Memory B cell (primary cell): ENCODE measurements at places on chromosomes 5 and 9.

DNA sequence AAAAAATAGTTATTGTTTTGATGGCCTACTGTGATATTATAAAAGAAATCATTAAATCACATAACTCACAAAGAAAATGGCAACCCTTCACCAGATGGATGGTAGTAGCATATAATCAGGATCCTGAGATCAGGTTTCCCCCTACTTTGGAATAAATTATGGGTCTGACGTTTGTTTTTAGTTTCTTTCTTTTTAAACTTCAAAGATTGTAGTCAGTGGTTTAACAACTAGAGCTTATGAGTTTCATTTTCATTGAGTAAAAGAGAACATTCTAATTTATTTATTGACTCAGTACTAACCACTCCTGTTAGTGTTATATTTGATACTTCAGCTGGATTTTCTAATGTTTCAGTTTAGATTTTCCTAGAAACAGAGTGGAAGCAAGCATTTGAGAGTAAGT lies 218.0 kb upstream of the PCSK5 start:
- no peak overlapping the region for H3K4me3 ChIP-seq
- no peak overlapping the region for H3K27ac ChIP-seq
- no peaks in the 10 kb centered on the region for H3K27me3 ChIP-seq
- DNase-seq = no peak

- H3K27ac ChIP-seq = no peak overlapping the region
- no peak for DNase-seq
- H3K27me3 ChIP-seq = peaks cover 9% of the 10 kb centered on the region
Measured at GRCh38 chr5:174082286-174082685, 36.8 kb downstream of the NSG2 start.

DNA sequence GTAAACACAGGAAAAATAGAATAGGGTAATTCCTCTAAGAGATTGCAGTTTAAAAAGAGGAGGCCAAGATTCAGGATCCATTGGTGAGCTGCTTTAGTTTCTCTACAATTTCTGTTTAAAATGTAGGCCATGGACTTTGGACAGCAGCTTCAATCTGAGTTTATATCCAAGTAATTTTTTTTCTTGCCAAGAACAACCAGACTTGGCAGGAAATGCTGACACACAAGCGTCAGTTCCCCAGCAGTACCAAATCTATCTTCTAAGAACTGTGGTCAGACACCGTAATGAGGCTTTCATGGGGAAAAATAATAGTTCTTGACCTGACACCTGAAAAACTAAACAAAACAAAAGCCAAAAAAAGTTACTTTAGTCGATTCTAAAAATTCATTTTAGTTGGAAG lies 528.8 kb downstream of the CSNK1G3 start:
- no peak overlapping the region for H3K27ac ChIP-seq
- peaks cover under 1% of the 10 kb centered on the region for H3K4me1 ChIP-seq
- no peak overlapping the region for H3K4me3 ChIP-seq
- H3K36me3 ChIP-seq = peaks cover 6% of the 10 kb centered on the region
- DNase-seq = no peak

DNA sequence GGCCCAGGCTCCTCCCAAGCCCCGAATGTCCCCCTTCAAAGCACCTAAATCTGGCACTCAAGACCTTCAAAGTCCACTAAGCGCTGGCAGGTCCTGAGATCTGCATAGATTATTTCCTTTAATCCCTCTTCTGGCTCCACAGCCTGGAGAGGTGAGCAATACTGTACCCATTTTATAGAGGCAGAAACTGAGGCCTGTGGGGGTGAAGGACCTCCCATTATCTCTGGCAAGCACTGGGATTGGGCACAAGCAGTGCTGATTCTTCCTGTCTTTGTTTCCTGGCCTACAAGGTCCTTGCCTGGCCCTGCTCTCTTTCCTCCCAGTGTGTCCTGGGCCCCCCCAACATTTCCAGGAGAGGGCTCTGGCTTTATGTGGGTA lies 252.3 kb downstream of the PBX3 start:
- no peaks in the 10 kb centered on the region for H3K36me3 ChIP-seq
- peaks cover 3% of the 10 kb centered on the region for H3K4me1 ChIP-seq
- DNase-seq = no peak
- H3K4me3 ChIP-seq = no peak overlapping the region
- no peak overlapping the region for H3K27ac ChIP-seq

GRCh38 chr9:76595645-76596044 lies 136.7 kb downstream of the GCNT1 start:
- peaks cover 8% of the 10 kb centered on the region for H3K27me3 ChIP-seq
- H3K27ac ChIP-seq = no peak overlapping the region
- no peaks in the 10 kb centered on the region for H3K36me3 ChIP-seq
- DNase-seq = no peak
- H3K4me1 ChIP-seq = no peaks in the 10 kb centered on the region
- no peak overlapping the region for H3K4me3 ChIP-seq

GRCh38 chr5:94499806-94500205 lies 118.6 kb downstream of the KIAA0825 start:
- no peak overlapping the region for H3K27ac ChIP-seq
- no peaks in the 10 kb centered on the region for H3K36me3 ChIP-seq
- no peak for DNase-seq
- H3K4me3 ChIP-seq = no peak overlapping the region
- H3K27me3 ChIP-seq = peaks cover 2% of the 10 kb centered on the region

DNA sequence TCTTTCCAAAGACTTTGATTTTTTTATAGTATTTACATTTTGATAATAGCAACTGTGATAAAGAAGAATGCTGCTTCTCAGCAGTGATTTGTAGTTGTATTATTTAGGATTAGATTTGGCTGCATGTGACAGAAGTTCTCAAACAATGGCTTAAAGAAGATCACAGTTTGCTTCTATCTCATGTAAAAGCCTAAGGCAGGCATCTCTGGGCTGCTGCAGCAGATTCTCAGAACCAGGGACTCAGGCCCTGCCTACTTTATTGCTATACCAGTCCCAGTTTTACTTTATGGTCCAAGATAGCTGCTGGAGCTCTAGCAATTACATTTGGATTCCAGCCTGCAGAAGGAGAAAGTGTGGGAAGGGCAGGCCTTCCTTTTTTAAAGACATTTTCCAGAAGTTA lies 8.8 kb upstream of the SNX2 start:
- H3K27me3 ChIP-seq = no peaks in the 10 kb centered on the region
- peaks cover 5% of the 10 kb centered on the region for H3K4me1 ChIP-seq
- H3K27ac ChIP-seq = no peak overlapping the region
- no peak overlapping the region for H3K4me3 ChIP-seq

GRCh38 chr9:125088752-125089151 lies 54.6 kb downstream of the SCAI start:
- no peak overlapping the region for H3K4me3 ChIP-seq
- no peak for DNase-seq
- no peak overlapping the region for H3K27ac ChIP-seq

- peaks cover 11% of the 10 kb centered on the region for H3K27me3 ChIP-seq
- H3K27ac ChIP-seq = no peak overlapping the region
- H3K4me1 ChIP-seq = no peaks in the 10 kb centered on the region
- DNase-seq = no peak
- H3K36me3 ChIP-seq = no peaks in the 10 kb centered on the region
Measured at GRCh38 chr9:86782831-86783230, 164.5 kb downstream of the GAS1 start.

DNA sequence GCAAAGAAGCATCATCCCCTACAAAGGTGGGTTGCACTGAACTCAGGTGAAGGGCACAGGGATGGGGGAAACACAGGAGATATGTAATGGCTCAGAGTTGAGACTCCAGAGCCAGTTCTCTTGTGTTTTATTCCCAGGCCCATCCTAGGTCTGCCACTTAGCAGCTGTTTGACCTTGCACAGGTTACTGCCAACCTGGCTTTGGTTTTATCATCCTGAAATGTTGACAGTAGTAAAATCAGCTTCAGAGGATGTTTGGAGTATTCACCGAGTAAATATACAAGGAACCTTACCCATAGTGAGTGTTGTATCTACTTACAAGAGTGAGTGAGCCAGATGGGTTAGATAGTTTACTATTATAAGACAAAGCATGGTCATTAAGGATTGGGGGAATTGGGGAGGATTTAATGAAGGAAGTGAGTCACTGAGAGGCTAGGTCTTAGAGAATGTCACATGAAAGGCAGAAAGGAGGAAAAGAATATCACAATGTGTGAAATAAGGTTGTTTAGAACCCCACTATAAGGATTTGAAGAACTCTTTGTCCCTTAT lies 141.3 kb downstream of the MAN2A1 start:
- DNase-seq = no peak
- peaks cover 38% of the 10 kb centered on the region for H3K36me3 ChIP-seq
- H3K4me3 ChIP-seq = no peak overlapping the region
- peak overlapping the region; percentile 33 for H3K27ac ChIP-seq
- no peaks in the 10 kb centered on the region for H3K4me1 ChIP-seq

DNA sequence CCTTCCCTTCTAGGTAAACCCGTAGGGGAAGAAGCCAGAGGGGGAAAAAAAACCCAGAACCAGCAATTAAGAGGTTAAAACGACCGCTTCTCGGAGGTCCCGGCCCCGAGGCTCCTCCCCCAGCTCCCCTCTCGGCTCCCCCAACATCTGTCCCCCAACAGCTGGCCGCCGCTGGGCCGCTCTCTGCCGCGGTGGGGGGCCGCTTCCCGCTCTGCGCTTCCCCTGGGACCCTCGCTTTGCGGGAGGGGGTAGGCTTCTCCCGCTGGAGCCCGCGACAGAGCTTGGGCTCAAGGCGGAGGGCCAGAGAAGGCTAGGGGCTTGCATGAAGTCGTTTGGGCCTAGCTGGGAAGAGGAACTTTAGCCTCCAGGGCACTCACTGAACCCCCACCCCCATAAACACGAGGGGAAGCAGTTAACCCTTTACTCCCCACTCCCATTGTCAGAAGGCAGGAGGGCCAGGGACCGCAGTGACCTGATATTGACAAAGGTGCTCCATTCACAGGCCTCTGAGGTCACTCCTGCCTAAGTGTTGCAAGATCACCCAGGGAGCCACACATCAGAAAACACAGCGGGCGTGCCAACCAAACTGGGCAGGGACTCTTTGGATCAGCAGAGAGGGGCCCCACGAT lies 7.5 kb downstream of the LHX6 start:
- no peak overlapping the region for H3K4me3 ChIP-seq
- no peaks in the 10 kb centered on the region for H3K36me3 ChIP-seq
- H3K27ac ChIP-seq = no peak overlapping the region
- peaks cover 51% of the 10 kb centered on the region for H3K27me3 ChIP-seq
- no peak for DNase-seq

DNA sequence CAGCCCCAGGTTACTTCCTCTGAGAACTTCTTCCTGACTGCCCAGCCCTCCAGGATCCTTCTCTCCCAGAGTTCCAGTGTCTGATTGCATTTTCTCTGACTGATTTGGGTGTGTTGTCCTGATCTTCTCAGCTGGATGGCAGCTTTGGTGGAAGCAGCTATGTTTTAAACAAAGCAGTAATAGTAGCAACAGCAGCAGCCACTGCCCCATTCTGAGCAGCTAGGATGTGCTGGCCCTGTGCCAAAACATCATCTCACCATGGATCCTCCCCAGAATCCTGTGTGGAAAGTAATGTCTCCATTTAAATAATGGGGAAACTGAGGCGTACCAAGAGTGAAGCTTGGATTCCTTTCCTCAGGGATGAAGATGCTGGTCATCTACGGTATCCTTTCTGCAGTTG lies 46.4 kb upstream of the PSD2 start:
- H3K4me3 ChIP-seq = peak overlapping the region; percentile 91
- peak overlapping the region; percentile 40 for H3K27ac ChIP-seq
- no peak for DNase-seq
- no peaks in the 10 kb centered on the region for H3K36me3 ChIP-seq
- H3K4me1 ChIP-seq = peaks cover 32% of the 10 kb centered on the region
- H3K27me3 ChIP-seq = peaks cover 4% of the 10 kb centered on the region

- no peak for DNase-seq
- peaks cover 5% of the 10 kb centered on the region for H3K27me3 ChIP-seq
- no peaks in the 10 kb centered on the region for H3K36me3 ChIP-seq
- no peak overlapping the region for H3K27ac ChIP-seq
- H3K4me3 ChIP-seq = no peak overlapping the region
- H3K4me1 ChIP-seq = no peaks in the 10 kb centered on the region
Measured at GRCh38 chr5:116738239-116738614, 163.6 kb upstream of the SEMA6A start.

DNA sequence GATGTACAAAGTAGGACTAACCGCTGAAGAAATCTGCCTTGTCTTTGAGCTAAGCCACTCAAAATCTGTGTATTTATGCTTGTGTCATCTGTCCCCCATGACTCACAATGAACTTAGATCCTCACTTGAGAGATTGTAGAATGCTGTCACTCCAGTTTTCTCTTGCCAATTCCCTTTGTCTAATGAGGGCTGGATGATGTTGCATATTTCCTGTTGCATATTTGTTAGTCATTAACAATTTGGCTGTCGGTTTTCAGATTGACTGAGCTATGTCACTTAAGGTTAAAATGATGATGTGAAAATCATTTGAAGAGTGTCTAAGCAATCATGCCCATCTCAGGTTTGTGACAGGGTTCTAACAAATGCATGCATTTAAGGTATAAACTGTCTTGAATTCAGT lies 481.7 kb downstream of the CDH10 start:
- H3K4me1 ChIP-seq = no peaks in the 10 kb centered on the region
- DNase-seq = no peak
- H3K27ac ChIP-seq = no peak overlapping the region

DNA sequence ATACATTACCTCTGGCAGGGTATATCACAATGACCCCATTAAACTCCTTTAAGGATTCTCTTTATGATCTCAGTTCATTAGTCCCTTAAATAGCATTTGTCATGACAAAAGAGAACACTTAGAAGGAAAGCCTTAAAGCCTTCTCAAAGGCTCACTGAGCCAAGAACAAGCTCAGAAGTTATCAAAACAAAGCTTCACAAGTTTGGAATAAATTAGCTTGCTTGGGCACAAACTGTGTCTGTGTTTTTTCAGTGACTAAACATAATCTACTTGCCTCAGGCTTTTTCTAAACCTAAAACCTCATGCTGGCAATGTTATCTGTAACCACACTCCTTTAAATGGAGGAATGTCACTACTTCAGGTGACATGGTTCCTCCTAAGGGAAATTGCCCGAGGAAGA lies 1114.9 kb upstream of the C9orf72 start:
- no peak overlapping the region for H3K27ac ChIP-seq
- no peak overlapping the region for H3K4me3 ChIP-seq
- no peaks in the 10 kb centered on the region for H3K27me3 ChIP-seq
- H3K36me3 ChIP-seq = no peaks in the 10 kb centered on the region

DNA sequence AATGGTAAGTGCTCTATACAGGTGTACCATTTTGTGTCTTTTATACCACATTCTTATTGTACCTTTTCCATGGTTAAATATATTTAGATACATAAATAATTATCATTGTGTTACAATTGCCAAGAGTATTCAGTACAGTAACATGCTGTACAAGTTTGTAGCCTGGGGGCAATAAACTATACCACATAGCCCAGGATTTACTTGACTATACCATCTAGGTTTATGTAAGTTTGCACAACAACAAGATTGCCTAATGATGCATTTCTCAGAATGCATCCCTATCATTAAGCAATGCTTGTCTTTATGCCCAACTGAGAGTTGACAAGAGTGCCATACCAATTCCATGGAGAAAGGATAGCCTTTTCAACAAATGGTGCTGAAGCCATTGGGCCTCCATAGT lies 136.7 kb upstream of the PJA2 start:
- H3K27me3 ChIP-seq = peaks cover 4% of the 10 kb centered on the region
- no peak overlapping the region for H3K27ac ChIP-seq
- DNase-seq = no peak
- H3K4me1 ChIP-seq = no peaks in the 10 kb centered on the region
- peaks cover 6% of the 10 kb centered on the region for H3K36me3 ChIP-seq

GRCh38 chr5:8813180-8813579 lies 732.7 kb downstream of the SEMA5A start:
- no peaks in the 10 kb centered on the region for H3K4me1 ChIP-seq
- H3K36me3 ChIP-seq = no peaks in the 10 kb centered on the region

GRCh38 chr9:125343518-125344275 lies 82.1 kb downstream of the GAPVD1 start:
- no peaks in the 10 kb centered on the region for H3K4me1 ChIP-seq
- H3K36me3 ChIP-seq = peaks cover 24% of the 10 kb centered on the region
- no peaks in the 10 kb centered on the region for H3K27me3 ChIP-seq
- no peak overlapping the region for H3K27ac ChIP-seq
- H3K4me3 ChIP-seq = no peak overlapping the region
